CMK (cell line): ENCODE measurements at places on chromosomes 11 and 22.

DNA sequence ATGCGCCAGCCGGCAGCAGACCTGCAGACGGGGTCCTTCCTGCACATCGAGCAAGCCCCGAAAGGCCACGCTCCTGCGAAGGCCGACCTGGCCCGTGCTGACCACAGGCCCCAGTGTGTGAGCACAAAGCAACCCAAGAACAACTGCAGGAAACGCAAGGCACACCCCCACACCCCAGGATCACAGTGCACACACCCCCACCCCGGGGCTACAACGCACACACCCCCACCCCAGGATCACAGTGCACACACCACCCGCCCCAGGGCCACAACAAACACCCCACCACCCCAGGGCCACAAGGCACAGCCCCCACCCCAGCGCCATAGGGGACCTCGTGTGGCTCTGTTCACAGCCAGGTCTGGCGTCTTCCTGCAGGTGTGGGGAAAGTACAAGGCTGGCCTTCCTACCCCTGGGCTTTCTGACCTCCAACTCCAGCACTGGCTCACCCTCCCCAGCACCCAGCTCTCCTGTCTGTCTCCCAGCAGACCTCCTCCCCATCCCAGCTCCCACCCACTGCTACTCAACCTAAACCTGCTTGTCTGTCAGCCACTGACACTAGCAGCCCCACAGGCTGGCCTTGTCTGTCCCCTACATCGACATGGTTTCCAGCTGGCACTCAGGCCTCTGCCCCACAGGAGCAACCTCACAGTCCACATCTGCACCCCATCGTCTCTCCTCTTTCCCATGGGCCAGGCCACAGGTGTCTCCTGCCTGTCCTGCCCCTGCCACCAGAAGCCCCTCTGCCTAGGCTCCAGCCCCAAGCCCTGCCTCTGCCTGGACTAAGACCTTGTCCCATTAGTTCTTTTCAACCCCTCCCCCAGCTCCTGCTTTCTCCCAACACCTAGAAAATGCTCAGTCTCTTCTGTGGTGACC lies 20.5 kb upstream of the EFCAB6 start:
- DNase-seq: no peak

DNA sequence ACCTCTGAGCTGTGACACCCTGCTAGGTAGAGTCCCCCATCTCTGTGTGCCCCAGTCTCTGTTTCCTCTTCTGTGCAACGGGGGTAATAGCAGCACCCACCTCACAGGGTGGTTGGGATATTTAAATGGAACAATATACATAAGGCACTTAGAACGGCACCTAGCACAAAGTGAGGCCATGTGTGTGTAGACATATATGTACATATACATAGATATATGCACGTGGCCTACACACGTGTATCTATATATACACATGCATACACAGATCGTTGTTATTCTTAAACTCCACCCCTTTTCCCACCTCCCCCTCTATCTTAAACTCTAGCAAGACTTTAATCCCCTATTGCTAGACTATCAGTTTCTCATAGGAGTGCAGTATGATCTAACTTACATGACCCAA lies 2.4 kb downstream of the WNT11 start:
- no peak for DNase-seq

- no peak for DNase-seq
These were observed 9.9 kb downstream of the PRR5 start for GRCh38 chr22:44711690-44712555.

DNA sequence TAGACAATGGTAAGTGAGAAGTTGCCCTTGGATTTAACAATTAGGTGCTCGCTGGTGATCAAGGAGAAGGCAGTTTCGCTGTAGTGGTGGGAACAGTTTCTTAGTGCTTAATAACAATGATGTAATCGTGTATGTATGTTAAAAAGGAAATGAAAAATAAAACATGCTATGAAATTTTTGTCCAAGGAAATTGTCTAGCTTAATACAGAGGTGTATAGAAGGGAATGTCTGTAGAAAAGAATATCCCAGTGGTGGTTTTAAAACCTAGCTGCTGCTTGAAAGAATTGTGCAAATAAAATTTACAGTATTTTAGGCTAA lies 53.1 kb downstream of the SWAP70 start:
- no peak for DNase-seq

- no peak for DNase-seq
These were observed 1.6 kb downstream of the MRPL17 start for GRCh38 chr11:6681505-6681904.

GRCh38 chr22:21764038-21764804 lies 28.6 kb upstream of the YPEL1 start:
- DNase-seq: no peak

DNA sequence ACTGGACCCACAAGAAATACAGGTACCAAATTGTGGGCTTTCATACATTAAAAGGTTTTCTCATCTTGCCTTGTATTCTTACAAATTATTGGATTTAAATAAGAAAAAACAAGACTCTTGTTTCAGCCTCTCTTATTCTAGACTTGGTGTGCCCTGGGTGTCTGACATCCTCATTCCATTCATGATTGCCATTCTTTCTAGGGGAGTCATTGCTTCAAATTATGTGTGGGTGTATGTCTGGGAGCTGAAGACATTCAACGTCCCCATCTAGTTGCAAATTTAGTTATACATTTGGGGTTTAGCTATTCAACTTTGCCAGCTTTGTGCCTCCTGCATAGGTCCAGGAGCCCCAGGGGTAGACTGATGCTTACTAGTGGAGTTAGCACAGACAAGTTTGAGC lies 18.1 kb downstream of the MAML2 start:
- no peak for DNase-seq

GRCh38 chr11:129391821-129392220 lies 16.2 kb downstream of the BARX2 start:
- DNase-seq: no peak

GRCh38 chr11:16081382-16082094 lies 274.8 kb downstream of the SOX6 start:
- no peak for DNase-seq

GRCh38 chr11:12717851-12718291 lies 43.6 kb downstream of the TEAD1 start:
- no peak for DNase-seq

DNA sequence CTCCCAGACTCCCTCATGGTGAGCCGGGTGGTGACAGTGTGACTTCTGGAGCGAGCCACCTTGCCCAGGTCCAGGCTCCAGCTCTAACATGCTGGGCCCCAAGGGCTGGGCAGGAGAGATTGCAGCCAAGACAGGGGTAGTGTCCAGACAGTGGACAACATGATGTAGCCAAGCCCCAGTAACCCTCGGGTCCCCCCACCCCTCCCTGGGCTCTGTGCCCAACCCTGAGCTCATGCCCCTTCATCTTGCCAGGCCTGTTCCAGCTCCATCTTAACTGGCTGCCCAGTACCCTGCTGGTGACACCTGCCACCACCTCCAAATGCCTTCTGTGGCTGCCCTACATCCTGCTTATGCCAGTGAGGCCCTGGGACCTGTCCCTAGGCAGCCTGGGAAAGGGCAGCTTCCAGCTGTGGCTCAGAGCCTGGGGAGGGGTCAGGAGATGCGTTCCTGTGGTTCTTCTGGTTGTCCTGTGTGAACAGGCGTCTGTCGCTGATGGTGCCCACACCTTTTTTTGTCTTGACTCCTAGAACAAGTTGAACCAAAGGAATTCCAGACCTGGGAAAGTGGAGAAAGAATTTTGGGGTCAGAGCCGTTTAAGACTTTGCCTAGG lies 12.5 kb upstream of the SYT12 start:
- no peak for DNase-seq

GRCh38 chr11:69050592-69051380 lies 2.1 kb downstream of the TPCN2 start:
- no peak for DNase-seq

- DNase-seq: no peak
These were observed 10.5 kb upstream of the MCHR1 start for GRCh38 chr22:40668611-40669411.

- no peak for DNase-seq
These were observed 58.4 kb downstream of the ABTB2 start for GRCh38 chr11:34299284-34299972.
